ENCODE measurements at places on chromosomes 7 and 10. TPM values are rescaled to one million over a fixed set of nuclear protein-coding genes. Genes with fewer than 3 reads are reported as not detected.
A peak's percentile ranks its signal among the peaks of the same experiment; 100 is the strongest.

- DNase-seq: no peak
- no peaks in the 10 kb centered on the region for H3K27me3 ChIP-seq
- H3K4me3 ChIP-seq: no peak overlapping the region
- H3K36me3 ChIP-seq: no peaks in the 10 kb centered on the region
- H3K4me1 ChIP-seq: peaks cover 5% of the 10 kb centered on the region
Measured at GRCh38 chr10:114427124-114427852, 23.0 kb upstream of the AFAP1L2 start.

GRCh38 chr10:75623310-75624093, 192.1 kb downstream of the LRMDA start:
- no peaks in the 10 kb centered on the region for H3K27me3 ChIP-seq
- H3K36me3 ChIP-seq: no peaks in the 10 kb centered on the region
- no peaks in the 10 kb centered on the region for H3K4me1 ChIP-seq
- DNase-seq: no peak
- H3K4me3 ChIP-seq: no peak overlapping the region
- no peak overlapping the region for H3K27ac ChIP-seq

DNA sequence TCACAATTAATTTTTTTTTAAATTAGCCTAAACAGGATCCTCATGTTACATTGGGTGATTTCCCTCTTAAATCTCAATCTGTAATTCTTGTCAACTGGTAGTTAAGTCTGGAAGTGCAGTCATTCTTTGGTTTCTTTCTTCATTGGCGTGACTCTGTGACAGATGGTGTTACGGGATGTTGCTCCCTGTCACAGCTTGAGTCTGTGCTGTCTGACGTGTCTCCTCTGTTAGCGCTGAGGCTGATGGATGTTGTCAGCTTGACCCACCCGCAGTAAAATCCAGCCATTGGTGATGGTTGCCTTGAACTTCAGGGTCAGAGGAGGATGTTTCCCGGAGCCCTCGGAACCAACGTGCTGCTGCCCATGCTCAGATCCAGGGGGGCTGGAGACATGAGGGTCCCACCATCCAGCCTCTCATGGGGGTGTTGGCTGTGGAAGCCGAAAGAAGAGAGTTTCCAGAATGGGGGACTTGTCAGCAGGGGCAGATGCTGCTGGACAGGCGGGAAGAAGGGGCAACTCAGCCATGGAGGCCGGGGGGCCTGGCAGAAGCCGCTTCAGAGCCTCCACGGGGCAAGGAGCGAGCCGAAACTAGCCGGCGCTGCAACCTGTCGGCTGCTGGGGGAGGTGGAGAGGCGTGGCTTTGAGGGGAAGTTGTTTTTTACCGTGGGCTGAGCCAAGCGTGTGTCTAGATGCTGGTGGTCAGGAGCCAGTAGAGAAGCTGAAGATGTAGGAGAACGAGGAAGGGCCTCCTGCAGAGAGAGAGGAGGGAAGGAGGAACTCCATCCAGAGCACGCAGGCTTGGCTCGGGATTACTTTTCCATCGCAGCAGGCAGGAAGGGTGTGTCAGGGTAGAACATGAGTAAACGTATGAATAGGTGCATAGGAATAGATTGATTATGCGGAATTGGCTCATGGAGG, 3.5 kb downstream of the SUN1 start:
- no peaks in the 10 kb centered on the region for H3K4me1 ChIP-seq
- H3K27ac ChIP-seq: peak overlapping the region; percentile 15
- H3K27me3 ChIP-seq: no peaks in the 10 kb centered on the region
- peaks cover 3% of the 10 kb centered on the region for H3K36me3 ChIP-seq
- no peak overlapping the region for H3K4me3 ChIP-seq

- DNase-seq: no peak
- H3K4me3 ChIP-seq: no peak overlapping the region
- no peaks in the 10 kb centered on the region for H3K36me3 ChIP-seq
- peaks cover 1% of the 10 kb centered on the region for H3K4me1 ChIP-seq
- no peaks in the 10 kb centered on the region for H3K27me3 ChIP-seq
Measured at GRCh38 chr7:16347066-16347826, 74.1 kb downstream of the CRPPA start.

GRCh38 chr7:91494450-91494849, 230.2 kb downstream of the FZD1 start:
- H3K36me3 ChIP-seq: no peaks in the 10 kb centered on the region
- H3K4me3 ChIP-seq: no peak overlapping the region
- DNase-seq: no peak

DNA sequence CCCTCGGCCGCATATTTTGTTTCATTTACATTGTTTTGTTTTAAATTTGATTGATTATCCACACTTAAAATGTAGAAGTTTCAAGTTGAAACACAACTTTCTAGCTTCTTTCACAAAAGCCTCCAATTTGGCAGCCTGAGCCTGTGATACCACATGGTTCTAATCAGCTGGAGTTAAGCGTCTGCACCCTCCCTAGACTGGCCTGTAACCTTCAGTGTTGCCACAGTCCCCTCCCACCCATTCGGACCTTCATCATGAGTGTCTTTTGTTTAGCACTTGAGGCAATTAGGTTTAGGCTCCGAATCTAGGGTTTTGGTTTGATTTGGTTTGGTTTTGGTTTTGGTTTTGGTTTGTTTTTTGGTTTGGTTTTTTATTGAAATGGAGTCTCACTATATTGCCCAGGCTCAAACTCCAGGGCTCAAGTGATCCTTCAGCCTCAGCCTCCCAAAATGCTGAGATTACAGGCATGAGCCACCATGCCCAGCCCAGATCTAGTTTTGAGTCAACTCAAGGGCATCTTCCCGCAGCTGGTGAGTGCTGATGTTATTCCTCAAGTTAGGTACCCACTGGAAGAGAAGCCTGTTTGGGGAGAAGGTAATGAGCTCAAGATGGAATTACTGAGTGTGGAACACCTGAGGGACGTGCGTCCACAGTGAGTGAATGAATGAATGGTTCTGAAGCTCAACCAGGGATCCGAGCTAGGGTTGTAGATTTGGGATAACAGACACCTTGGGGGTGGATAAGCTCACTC, 201.4 kb downstream of the HECW1 start:
- DNase-seq: no peak
- no peaks in the 10 kb centered on the region for H3K27me3 ChIP-seq
- H3K4me1 ChIP-seq: no peaks in the 10 kb centered on the region

DNA sequence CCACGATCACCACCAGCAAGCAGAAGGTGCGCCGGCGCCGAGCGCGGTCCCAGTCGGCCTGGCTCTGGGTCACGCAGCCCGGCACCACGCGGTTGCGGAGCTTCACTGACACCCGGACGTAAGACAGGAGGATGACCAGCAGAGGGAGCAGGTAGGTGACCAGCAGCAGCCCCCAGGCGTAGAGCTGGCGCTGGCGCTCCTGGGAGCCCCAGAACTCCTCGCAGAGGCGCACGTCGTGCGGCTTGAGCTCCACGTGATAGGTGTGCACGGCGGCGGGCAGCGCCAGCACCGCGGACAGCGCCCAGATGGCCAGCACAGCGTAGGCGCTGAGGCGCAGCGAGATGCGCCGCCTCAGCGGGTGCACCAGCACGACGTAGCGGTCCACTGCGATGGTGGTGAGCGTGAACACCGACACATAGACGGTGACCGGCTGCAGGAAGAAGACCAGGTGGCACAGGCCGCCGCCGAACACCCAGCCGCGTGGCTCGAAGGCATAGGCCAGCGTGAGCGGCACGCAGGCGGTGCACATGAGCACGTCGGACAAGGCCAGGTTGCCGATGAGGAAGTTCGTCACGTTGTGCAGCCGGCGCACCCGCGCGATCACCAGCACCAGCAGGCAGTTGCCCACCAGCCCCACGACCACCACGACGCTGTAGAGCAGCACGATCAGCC, 920 bp downstream of the PRLHR start:
- no peak overlapping the region for H3K4me3 ChIP-seq
- DNase-seq: peak; percentile 51
- no peaks in the 10 kb centered on the region for H3K4me1 ChIP-seq
- no peaks in the 10 kb centered on the region for H3K27me3 ChIP-seq
- H3K36me3 ChIP-seq: no peaks in the 10 kb centered on the region

DNA sequence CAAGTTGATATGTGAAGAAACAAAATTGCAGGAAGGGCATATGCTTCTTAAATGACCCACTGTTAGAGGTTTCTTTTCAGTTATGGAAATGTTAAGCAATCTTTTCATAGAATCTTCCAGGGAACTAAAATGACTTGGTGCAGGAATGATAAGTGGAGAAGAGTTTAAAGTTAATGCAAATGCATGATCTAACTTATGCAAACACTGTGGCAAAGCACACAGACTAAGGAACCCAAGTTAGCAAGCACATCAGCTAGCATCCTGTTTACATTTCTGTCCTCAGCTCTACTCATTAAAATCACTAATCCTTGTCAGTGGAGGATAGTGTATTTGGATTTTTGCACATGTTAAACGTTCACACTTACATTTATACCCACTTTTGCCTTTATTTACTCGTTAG, 9.3 kb downstream of the CLCN1 start:
- no peak for DNase-seq
- no peak overlapping the region for H3K27ac ChIP-seq
- H3K4me1 ChIP-seq: no peaks in the 10 kb centered on the region
- no peaks in the 10 kb centered on the region for H3K36me3 ChIP-seq
- no peak overlapping the region for H3K4me3 ChIP-seq
- H3K27me3 ChIP-seq: no peaks in the 10 kb centered on the region

GRCh38 chr10:44382131-44382858, 2.6 kb downstream of the CXCL12 start:
- H3K36me3 ChIP-seq: no peaks in the 10 kb centered on the region
- peak; percentile 44 for DNase-seq
- no peaks in the 10 kb centered on the region for H3K27me3 ChIP-seq
- no peaks in the 10 kb centered on the region for H3K4me1 ChIP-seq
- no peak overlapping the region for H3K4me3 ChIP-seq

DNA sequence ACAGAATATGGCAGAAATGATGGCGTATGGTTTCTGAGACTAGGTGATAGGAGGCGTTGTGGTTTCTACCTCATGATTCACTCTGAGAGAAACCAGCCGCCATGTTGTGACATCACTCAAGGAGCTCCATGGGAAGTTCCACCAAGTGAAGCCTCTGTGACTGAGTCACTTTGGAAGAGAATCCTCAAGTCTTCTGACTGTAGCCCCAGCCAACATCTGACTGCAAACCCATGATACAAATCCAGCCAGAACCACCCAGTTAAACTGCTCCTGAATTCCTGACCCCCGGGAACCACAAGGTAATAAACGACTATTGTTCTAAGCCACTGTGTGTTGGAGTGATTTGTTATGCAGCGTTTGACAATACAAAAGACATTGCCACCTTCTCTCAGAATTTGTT, 91.1 kb upstream of the CARD11 start:
- DNase-seq: no peak
- H3K27ac ChIP-seq: no peak overlapping the region
- H3K4me1 ChIP-seq: no peaks in the 10 kb centered on the region
- no peaks in the 10 kb centered on the region for H3K27me3 ChIP-seq

- no peaks in the 10 kb centered on the region for H3K36me3 ChIP-seq
- H3K27me3 ChIP-seq: no peaks in the 10 kb centered on the region
- DNase-seq: no peak
- H3K27ac ChIP-seq: no peak overlapping the region
- H3K4me3 ChIP-seq: no peak overlapping the region
Measured at GRCh38 chr7:41874201-41874785, 171.4 kb upstream of the INHBA start.

- no peak overlapping the region for H3K27ac ChIP-seq
- H3K4me3 ChIP-seq: no peak overlapping the region
- DNase-seq: no peak
Measured at GRCh38 chr7:109094-109493, 83.3 kb upstream of the FAM20C start.

- H3K27ac ChIP-seq: no peak overlapping the region
- no peaks in the 10 kb centered on the region for H3K36me3 ChIP-seq
- no peaks in the 10 kb centered on the region for H3K4me1 ChIP-seq
- no peak for DNase-seq
- H3K4me3 ChIP-seq: no peak overlapping the region
Measured at GRCh38 chr10:133403784-133404183, 9.8 kb downstream of the MTG1 start.

DNA sequence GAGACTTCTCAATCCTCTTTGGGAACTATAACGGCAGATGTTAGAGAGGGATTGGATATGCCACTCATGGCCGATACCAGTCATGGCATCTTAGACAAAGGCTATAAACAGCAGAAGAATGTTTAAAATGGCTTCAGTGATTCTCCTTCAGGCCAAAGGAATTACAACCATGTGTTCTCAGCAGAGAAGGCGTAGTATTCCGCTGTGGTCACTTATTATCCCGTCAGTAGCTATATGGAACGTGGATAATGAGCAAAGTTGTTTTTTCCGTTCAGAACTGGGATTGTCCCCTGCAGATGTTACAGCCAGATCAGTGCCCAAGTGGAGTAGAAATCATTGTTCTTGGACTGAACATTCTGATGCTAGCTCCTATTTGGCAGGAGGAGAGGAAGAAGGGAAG, 43.1 kb downstream of the TEX36 start:
- H3K36me3 ChIP-seq: no peaks in the 10 kb centered on the region
- no peak overlapping the region for H3K27ac ChIP-seq

- DNase-seq: no peak
- no peak overlapping the region for H3K27ac ChIP-seq
- no peaks in the 10 kb centered on the region for H3K36me3 ChIP-seq
- H3K4me1 ChIP-seq: no peaks in the 10 kb centered on the region
Measured at GRCh38 chr7:52648872-52649271, 386.6 kb upstream of the POM121L12 start.

DNA sequence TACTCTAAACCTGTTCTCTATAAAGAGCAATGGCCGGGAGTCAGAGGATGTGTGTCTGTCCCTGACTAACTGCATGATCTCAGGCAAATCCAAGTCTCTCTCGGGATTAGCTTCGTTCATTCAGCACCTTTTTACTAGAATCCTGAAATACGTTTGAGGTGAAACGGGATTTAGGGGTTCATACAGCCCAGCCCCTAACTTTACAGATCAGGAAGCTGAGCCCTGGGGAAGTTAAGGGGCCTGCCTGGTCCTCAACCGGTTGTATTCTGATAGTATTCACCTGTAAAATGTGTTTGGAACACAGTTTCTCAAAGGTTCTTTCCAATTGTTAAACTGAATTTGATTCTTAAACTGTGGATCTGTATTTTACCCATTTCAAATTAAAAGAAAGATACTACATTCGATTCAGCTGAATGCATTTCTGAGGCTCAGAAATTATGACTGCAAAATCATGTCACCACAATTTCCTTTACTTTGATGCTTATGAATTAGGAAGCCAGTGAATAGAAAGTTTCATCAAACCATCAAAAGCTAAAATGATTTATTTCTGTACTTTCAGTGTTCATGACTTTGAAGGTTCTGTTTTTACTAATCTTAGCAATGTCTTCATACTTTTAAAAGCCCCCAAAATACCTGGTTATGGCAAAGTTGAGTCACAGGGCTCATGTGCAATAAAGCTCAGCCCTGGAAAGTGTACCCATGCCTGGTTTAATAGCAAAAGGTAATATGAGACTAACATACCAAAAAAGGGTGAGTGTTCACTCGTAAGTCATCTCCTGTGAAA, 28.9 kb upstream of the EZH2 start:
- H3K27me3 ChIP-seq: no peaks in the 10 kb centered on the region
- H3K36me3 ChIP-seq: no peaks in the 10 kb centered on the region
- no peak for DNase-seq
- no peak overlapping the region for H3K4me3 ChIP-seq

Gene RBP4
- 37.5 TPM for total RNA-seq

Gene TUBAL3
- not detected for total RNA-seq

Gene SLC26A3
- not detected for total RNA-seq

Gene OR9A4
- 0.36 TPM for total RNA-seq

Gene TSPAN12
- 14.3 TPM for total RNA-seq

Gene GATAD1
- total RNA-seq: 48.7 TPM

Gene TSPAN33
- 8.3 TPM for total RNA-seq

Gene PNLIPRP1
- total RNA-seq: 1.4 TPM

All from aorta (tissue), 5 donors.